ENCODE measurements at places on chromosomes 1 and 21. TPM values are rescaled to one million over a fixed set of nuclear protein-coding genes. Genes with fewer than 3 reads are reported as not detected.

ESPN gene
- polyA plus RNA-seq, result 3.0 TPM

DNA sequence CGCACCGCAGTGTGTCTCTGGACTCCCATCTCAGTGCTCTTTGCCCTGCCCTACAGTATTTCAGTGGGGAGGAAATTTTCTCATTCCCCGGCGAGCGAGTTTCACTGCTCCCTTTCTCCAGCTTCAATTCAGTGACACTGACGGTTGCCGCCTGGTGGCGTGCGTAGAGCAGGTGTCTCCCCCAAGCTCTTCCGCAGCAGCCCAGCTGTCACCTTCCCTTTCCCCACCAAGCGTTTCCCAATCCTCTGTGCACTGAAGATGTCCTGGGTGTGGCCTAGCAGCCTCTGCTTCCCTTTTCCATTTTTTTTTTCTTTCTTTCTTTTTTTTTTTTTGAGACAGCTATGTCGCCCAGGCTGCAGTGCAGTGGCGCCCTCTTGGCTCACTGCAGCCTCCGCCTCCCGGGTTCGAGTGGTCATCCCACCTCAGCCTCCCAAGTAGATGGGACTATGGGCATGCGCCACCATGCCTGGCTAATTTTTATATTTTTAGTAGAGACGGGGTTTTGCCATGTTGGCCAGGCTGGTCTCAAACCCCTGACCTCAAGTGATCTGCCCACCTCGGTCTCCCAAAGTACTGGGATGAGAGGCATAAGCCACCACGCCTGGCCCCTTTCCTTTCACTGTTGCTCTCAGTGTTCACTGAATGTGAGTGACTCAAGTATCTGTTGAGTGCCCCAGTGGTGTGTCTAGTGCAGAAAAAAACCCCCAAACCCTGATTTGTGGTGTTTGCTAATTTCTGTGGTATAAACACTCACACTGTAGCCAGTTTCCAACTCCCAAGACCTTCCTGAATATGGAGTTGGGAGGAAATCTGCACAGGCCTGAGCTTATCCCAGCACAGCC lies 30.1 kb downstream of the TNFRSF1B start:
- no peak for DNase-seq

PPCS gene
- polyA plus RNA-seq, result 33.1 TPM

- no peak for DNase-seq
Measured at GRCh38 chr1:220730486-220730885, 17.6 kb upstream of the MTARC2 start.

ITGB2 gene
- 11.2 TPM for polyA plus RNA-seq

GRCh38 chr1:230087717-230088105 lies 20.7 kb downstream of the GALNT2 start:
- no peak for DNase-seq

- DNase-seq, result no peak
Measured at GRCh38 chr1:214186103-214186824, 94.7 kb upstream of the SMYD2 start.

SUSD4 gene
- polyA plus RNA-seq, result 4.6 TPM

GRCh38 chr1:118963456-118964430 lies 24.4 kb downstream of the TBX15 start:
- DNase-seq, result no peak

DNA sequence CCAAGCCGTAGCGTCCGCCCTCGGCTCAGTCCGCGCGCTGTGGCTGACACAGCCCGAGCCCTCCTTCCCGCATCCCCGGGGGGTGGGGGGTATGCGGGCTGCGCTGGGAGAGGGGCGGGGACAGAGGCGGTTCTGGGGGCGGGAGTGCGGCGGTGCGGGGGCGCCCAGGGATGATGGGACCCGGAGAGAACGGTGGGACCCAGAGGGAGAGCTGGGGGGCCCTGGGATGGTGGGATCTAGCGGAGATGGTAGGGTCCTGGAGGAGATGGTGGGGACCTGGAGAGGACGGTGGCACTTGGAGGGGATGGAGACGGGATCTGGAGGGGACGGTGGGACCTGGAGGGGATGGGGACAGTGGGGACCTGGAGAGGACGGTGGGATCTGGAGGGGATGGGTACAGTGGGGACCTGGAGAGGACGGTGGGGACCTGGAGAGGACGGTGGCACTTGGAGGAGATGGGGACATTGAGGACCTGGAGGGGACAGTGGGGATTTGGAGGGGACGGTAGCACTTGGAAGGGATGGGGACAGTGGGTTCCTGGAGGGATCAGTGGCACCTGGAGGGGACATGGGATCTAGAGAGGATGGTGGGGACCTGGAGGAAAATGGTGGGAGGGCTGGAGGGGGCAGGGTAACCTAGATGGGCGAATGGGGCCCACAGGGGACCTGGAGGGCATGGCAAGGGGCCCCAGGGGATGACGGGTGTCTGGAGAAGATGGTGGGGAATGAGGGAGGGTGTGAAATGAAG lies 477 bp downstream of the SNAP47 start:
- DNase-seq, result no peak

DNA sequence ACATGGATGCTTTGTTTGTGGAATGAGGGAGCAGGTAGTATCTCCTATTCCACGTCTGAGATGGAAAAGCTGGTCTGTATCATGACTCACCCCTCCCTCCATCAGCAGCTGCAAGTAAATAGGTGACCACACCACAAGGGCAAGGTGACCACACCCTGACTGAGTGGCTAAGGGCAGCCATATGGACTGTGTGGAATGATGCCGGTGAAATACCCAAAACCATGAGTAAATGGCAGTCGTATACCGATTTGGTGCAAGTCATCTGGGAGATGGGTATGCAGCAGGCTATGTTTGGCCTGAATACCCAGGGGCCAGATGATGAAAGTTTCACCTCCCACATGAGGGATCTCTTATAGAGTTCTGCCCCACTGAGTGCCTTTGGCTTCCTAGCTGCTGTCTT lies 15.8 kb upstream of the UBE2U start:
- no peak for DNase-seq

- no peak for DNase-seq
Measured at GRCh38 chr1:206794294-206794908, 22.1 kb upstream of the IL10 start.

DNA sequence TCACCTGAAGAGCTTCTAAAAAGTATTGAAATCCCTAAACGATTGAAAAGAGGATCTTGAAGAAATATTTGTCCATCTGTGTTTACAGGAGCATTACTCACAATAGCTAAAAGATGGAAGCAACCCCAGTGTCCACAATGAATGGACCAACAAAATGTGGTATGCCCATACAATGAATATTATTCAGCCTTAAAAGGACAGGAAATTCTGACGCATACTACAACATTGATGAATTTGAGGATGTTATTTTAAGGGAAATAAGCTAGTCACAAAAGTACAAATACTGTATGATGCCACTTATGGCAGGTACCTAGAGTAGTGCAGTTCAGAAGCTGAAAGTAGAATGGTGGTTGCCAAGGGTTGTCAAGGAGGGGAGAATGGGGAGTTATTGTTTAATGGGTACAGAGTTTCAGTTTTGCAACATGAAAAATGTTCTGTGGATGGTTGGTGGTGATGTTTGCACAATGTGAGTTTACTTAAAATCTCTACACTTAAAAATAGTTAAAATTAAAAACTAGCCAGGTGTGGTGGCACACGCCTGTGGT lies 37.1 kb upstream of the GADD45A start:
- DNase-seq, result no peak

GRCh38 chr1:16189003-16189402 lies 23.4 kb downstream of the ARHGEF19 start:
- DNase-seq, result no peak

EVA1C gene
- polyA plus RNA-seq, result 2.1 TPM

DNA sequence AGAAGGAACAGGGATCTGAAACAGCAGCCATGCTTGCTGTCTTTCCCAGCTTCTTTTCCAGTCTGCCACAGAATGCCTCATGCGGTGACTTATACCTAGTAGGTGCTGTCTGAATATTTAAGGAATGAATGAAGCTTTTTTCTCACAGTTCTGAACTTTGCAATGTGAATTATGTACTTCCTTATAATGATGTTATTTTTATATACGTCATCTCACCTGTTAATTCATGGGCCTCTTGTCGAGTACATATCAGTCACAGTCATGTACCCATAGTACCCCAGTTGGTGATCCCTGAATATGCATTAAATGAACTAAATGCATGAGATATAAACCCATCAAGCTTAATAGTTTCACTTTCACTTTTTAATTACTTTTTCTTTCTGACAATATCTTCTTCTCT lies 132.7 kb downstream of the NTNG1 start:
- no peak for DNase-seq

RSPO1 gene
- 0.06 TPM for polyA plus RNA-seq

FCRL5 gene
- polyA plus RNA-seq, result 0.05 TPM
